ENCODE measurements at places on chromosomes 5 and 9. TPM values are rescaled to one million over a fixed set of nuclear protein-coding genes. Genes with fewer than 3 reads are reported as not detected.

DNA sequence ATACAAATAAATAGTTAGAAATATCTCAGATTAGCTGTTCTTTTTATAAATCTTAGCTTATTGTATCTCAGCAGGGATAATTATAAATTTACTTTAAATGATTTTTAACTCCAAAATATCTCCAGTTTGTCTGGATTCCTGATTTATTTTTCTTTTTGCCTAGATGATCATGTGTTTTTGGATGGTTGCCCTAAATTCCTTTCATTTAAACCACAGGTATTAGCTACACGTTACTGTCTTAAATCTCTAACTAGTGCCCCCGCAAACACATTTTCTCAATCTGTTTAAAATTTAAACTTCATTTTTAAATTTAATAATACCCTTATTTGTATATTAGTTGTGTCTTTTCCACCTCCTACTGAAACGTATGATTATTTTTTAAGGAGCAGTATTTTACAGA lies 5.6 kb downstream of the FER start:
- DNase-seq, result peak; percentile 33

GRCh38 chr9:12878351-12878978 lies 103.6 kb downstream of the LURAP1L start:
- peak; percentile 21 for DNase-seq

Gene ZNG1F
- 2.7 TPM for total RNA-seq

Gene GPR151
- not detected for total RNA-seq

GRCh38 chr9:79213417-79214125 lies 358.2 kb upstream of the TLE4 start:
- DNase-seq, result no peak

GRCh38 chr9:88684046-88684445 lies 149.1 kb downstream of the NXNL2 start:
- DNase-seq, result no peak

Gene UBE2QL1
- total RNA-seq, result 0.64 TPM

Gene ABLIM3
- total RNA-seq, result 14.2 TPM

GRCh38 chr9:95017062-95017461 lies 290.6 kb downstream of the AOPEP start:
- DNase-seq, result no peak

DNA sequence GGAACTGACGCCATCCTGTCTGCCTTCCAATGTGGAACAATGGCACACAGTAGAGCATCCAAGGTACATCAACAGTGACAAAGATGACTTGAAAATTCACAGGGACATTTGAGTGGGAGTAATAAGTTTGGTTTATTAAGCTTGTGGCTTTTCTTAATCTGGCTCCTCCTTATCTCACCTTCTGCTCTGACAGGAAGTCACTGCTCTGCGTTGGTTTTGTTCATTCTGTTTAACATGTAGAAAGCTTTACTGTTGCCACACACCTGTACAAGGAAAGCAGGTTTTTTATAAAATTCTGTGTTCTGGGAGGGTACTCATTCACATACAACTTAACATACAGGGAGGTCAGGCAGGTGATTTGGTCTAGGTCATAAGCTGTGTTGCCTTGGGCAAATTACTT lies 1.6 kb upstream of the GZMK start:
- DNase-seq, result no peak

- DNase-seq, result peak; percentile 40
Observed at GRCh38 chr5:98905857-98906688, 22.7 kb downstream of the CHD1 start.

Gene PDLIM4
- 96.0 TPM for total RNA-seq

DNA sequence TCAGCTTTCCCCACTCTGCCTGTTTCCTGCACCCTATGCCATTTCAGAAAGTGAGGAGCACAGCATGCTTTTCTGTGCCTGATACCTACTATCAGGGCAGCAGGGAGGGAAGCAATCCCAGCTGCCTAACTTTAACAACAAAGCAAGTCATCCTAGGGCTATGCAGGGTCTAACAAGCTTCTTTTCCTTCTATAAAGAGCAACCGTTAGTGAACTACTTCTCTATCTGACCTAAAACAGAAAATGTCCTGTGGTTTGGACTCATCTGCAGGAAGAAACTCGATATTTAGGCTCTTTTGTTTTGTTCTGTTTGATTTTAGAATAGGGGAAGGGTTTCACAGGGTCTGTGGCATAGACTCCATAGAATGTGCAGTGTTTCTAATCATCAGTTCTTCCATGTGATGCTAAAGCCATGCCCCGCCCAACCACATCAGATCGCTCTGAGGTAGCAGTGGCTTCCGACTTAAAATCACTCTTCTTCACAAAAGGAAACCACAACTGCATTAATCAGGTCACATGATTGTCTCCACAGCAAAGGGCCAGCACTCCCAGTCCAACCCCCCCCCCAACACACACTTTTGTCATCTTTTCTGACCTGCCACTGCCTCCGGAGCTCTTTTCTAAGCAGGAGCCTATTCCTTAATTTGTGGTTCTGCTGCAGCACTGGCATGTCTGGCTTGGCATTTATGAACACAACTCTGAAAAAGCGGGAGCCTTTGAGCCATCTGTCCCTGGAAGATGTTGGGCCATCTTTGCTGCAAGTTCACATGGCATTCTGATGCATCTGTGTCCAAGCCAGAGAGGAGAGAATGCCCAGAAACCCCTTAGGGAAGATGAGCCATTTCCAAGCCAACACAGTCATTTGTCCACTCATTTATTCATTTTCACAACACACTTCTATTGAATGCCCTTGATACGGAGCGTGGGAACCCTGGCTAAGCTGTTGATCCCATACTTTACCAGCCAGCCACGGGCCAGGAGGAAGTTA lies 71.6 kb downstream of the CFAP90 start:
- DNase-seq, result peak; percentile 39

Gene CXXC5
- 46.9 TPM for total RNA-seq

Gene NREP
- 157 TPM for total RNA-seq

DNA sequence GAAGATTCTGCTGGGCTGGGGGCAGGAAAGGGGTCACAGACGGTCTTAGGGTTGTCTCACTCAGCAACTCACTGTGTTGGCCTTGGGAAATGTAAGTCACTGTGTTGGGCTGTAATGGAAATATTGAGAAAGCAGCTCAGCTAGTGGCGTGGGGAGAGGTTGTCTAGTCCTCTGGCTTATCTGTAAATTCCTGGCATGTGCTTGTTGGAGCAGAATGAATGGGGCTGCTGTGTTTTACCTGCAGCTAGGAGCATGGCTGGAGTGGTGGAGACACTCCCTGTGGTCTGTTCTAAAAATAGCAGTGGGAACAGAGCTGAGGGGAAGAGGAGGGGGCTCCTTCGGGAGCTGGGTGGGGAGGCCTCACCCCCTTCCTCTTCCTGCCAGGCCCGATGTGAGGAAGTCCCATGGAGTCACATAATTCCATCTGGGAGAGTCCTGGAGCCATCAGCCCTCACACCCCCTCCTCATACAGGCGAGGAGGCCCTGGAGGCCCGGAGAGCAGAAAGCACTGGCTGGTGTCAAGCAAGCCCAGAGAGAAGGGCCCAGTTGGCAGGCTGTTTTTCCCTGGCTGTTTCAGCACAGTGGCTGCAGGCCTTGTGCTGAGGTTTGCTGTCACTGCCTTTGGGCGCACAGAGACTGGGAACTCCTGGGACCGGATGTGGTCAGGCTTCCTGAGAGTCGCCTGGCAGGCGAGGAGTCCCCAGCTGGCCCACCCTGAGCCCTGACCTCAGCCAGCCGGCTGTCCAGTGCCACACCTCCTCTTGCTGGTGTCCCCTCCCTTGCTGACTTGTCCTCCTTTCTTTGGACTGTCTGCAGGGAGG lies 84.9 kb downstream of the RGS3 start:
- peak; percentile 73 for DNase-seq

Gene KIF12
- total RNA-seq, result not detected

Gene PLK2
- 67.3 TPM for total RNA-seq

DNA sequence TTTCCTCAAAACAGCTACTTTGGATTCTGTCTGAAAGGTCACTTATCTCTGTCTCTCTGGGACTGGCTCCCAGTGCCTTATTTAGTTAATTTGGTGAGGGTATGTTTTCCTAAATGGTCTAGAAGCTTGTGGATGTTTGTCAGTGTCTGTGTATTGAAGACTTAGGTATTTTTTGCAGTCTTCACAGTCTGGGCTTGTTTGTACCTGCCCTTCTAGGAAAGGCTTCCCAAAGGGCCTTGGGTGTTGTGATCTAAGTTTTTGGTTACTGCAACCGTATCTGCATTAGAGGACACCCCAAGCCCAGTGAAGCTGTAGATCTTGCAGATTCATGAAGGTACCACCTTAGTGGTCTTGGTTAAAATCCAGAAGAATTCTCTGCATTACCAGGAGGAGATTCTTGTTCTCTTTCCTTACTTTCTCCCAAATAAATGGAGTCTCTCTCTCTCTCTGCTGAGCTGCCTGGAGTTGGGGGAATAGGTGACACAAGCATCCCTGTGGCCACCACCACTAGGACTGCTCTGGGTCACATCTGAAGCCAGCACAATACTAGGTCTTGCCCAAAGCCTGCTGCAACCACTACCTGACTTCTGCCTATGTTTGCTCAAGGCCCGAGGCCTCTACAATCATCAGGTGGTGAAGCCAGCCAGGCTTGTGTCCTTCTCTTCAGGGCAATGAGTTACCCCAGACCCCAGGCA lies 17.8 kb upstream of the CCNB1 start:
- DNase-seq, result no peak

GRCh38 chr9:117081641-117082317 lies 333.1 kb downstream of the ASTN2 start:
- DNase-seq, result no peak

GRCh38 chr5:155624597-155625241 lies 611.2 kb downstream of the KIF4B start:
- DNase-seq, result no peak

All from H4 (cell line).